ENCODE measurements at places on chromosomes 4 and X.
A peak's percentile ranks its signal among the peaks of the same experiment; 100 is the strongest.

DNA sequence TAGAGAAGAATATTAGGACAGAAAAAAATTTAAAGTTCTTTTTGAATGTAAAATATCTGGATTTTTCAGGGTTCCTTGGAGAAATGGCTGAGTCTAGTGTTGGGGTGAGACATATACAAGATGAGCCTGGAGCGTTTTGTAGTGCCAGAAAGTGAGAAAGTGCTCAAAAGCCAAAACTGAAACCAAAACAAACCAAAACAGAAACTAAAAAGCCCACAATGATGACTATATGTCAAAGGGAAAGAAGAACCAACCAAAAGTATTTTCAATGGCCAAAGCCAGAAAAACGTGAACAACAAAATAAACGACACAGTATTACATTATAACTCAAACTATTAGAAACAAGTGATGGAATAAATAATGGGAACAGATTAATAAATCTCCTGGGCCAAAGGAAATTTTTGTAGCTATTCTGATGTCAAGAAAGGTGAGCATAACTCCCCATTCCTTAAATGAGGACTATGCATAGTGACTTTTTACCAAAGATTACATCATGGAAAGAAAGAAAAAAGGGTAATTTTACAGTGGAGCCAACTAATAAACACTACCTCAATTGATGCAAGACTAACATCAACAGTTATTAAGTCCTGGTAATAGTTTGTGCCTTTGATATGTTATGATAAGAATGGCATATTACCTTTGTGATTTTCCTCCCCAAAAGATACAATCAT is 1137.6 kb downstream of the C4orf33 start:
- DNase-seq: no peak

GRCh38 chr4:112142182-112142581 is 3.1 kb upstream of the FAM241A start:
- DNase-seq: no peak

DNA sequence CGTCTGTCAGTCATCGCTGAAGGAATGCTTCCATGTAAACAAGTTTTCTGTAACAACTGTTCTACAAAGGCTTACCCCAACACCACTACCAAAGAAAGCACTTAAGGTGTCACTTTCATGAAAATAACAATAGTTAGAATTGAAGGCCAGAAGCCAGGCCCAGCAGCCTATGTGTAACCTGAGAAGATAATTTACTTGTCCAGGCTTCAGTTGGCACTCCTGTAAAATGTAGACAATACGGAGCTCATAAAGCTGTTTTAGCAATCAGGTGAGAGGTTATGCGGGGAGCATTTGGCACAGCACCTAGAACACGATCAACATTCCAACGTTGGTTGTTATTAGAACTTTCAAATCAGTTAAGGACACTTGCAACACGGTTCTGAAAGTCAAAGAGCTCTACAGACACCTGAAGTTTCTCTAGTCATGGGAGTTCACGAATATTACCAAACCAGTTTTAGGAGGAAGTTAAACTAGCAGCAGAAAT is 15.7 kb downstream of the ADGRA3 start:
- no peak for DNase-seq

DNA sequence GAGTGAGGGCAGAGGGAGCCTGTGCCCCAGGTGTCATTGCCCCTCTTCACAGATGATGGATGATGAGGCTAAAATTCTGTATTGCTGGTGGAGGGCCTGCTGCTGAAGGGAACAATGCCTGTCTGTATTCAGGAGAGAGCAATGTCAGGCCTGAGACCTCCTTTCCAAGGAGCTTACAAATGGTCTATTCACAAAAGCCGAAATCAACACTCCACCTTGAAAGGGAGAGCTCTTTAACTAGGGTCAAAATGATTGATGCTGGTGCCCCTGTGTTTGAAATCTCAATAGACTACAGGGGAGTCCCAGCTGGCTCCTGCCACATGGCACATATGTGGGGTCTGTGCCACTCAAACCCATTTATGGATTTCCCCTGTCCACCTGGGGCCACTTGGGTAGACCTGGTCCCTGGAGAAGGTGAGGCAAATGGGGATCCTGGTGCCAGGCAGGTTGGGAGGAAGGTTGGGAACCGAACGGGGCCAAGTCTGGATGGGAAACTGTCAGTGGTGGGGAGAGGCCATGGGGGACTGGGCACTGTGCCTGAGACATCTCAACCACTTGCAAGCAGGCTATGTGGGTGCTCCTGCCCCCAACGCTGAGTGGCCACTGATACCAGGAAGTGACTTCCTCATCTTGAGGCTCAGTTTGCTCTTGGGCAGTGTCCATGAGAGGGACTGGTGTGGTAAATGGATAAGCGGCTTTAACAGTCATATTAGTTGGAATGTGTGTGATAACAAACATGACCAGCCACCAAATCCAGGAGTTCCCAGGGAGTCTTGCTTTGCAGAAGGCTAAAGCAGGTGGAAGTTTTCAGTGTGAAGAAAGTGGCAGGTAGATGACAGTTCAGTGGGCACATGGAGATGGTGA is 223.8 kb upstream of the PSAPL1 start:
- no peak for DNase-seq

DNA sequence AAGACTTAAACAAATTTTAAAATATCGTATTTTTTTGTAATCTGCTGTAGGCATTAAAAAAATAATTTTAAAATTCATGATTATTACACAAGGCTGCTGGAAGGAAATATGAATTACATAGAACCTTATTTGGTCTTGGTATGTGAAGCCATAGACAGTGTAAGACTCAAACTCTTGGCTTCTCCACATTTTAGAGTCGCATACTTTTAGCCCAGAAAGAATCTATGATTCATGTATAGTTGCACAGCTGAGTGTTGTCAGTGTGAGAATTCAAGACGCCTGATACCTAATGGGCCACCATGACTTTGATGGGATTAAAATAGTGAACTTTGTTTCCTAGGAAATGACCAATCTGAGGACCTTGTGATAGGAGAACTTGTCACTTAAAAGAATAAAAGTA is 1.4 kb downstream of the INTU start:
- no peak for DNase-seq

- DNase-seq: no peak
Measured at GRCh38 chrX:78496483-78496882, 162.6 kb downstream of the RTL3 start.

DNA sequence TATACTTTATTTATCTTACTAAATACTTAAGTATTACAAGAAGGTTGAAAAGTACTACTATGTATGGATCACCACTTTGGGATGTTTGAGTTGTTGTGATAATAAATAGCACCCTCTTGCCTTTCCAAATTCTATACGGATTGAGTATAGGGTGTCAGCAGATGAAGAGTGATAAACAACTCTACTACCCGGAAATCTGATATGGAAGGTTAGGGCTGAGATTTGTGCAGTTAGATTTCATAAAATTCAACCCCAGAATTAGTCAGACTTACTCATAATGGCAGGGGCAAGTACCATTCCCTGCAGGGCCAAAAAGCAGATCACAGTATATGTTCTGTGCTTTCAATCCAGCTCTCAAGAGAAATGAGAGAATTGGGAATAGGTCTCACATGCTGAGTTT is 1008.9 kb upstream of the PCDH7 start:
- DNase-seq: no peak

- no peak for DNase-seq
Measured at GRCh38 chrX:49956313-49956712, 33.9 kb downstream of the CLCN5 start.

GRCh38 chr4:174056959-174057358 is 226.5 kb downstream of the FBXO8 start:
- no peak for DNase-seq

DNA sequence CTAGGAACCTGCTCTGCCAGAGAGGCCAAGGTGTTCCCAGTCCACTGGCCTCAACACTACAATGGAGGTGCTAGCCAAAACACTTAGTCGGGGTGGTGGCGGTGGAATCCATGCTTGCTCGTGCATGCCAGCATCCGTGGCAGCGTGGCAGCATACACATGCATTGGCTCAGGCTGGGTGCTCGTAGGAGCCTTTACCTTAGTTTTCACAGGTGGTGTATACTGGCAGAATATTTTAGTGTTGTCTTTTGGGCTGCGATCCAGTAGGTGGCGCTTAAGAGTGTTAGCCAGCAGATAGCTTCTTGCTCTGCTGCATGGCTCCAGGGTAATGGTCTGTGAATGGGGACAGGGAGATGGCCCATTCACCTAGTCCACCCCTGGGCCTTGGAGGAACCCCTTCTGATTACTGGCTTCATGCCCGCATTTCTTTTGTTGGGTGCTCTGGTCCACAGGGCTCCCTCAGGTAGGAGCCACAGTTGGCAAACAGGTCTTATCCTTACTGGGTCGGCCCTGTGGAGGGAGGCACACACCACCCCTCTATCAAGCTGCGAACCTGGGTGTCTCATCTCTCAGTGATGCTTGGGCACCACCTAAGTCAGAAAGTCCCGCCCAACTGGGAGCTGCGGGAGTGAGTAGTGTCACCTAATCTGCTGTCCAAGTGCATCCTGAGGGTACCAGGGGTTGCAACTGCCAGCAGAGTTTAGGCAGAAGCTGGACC is 40.0 kb downstream of the RIPPLY1 start:
- no peak for DNase-seq

- no peak for DNase-seq
Measured at GRCh38 chrX:38570396-38570795, 9.1 kb downstream of the TSPAN7 start.

- no peak for DNase-seq
Measured at GRCh38 chr4:118741301-118741855, 56.2 kb downstream of the METTL14 start.

DNA sequence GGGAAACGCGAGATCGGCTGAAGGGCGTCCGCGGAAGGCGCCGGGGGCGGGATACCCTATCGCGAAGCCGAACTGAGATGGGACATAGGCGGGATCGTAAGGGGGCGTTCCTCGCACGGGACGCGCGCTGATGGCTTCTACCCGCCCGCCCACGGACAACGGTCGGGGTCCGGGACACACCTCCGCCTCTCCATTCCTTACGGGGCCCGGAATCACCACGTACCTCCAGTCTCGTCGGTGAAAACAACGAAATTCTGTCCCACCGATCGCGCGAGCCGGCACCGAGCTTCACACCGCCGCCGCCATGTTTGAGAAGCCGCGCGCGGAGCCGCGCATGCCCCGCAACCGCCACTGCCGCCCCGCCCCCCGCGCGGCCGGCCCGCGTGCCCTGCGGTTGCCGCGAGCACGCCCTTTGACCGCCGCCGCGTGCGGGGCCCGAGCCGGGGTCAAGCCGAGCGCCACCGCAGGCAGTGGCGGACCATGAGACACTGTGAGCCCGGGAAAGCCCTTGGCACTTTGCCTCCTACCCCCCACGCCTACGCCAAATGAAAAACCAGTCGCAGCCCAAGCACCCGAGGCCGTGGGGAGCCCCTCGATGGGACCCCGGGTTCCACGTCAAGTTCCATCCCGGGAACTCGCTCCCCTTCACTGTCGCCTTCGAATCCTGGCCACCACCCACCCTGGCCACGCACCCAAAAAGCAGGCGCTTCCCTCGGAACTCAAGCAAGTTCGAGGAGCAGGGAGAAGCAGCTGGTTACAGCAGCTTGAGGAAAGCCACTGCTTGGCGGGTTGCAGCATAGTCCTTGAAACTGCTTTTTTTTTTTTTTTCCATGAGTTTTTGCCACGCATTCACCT is at the start of gene SCML2:
SCML2 (minus strand) TSS at position 320 of the 855 bp plus-strand sequence. CDS start 20,617 bp downstream, outside the sequence.
- peak; percentile 2 for DNase-seq

DNA sequence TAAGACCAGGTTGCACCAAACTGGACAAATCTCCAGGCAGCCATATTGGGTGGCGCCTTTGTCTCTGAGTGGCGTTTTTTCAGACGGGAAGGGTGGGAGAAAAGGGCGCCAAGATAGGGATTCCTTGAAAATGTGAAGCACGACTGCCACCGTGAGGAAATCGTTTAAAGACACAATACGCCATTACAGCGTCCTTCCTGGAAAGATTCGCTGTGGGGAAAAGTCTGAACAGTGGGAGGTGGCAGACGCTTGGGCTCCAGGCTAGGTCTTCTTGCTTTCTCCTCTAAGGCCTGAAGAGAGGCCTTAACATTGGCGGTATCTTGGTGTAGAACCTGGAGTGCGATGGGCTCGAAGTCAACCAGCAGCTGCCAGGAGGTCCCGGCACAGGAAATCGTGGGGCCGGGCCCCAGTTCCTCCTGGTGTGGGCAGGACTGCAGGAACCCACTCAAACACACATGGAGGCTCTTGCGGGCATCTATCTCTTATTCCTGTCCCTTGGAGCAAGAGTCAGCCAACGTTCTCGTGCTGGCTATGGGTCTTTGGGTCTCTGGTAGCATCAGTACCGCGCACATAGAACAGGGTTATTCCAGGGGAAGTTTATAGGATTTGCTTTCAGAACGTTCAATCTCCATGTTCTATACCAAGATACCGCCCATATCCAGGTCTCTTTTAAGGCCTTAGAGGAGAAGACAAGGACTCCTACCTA is 208.8 kb downstream of the OR13H1 start:
- peak; percentile 79 for DNase-seq

DNA sequence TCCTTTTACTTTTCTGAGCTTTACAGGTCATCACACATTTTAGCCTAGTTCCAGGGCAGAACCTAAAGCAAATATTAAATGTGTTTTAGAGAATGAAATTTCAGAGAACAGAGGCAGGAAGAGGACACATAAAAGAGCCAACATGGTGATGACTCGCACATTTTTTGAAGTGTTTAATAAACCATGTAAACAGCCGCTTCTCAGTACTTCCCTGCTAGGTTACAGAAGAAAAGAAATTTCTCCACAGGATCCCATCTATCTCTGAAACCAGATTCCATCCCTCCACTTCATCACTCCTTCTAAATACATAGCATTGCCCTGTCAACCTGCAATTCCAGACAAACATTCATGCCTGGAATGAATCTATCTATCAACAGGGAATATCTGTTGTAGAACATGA is 949.5 kb upstream of the PCDH7 start:
- DNase-seq: no peak

- DNase-seq: no peak
Measured at GRCh38 chr4:182786991-182787390, 130.2 kb downstream of the DCTD start.

DNA sequence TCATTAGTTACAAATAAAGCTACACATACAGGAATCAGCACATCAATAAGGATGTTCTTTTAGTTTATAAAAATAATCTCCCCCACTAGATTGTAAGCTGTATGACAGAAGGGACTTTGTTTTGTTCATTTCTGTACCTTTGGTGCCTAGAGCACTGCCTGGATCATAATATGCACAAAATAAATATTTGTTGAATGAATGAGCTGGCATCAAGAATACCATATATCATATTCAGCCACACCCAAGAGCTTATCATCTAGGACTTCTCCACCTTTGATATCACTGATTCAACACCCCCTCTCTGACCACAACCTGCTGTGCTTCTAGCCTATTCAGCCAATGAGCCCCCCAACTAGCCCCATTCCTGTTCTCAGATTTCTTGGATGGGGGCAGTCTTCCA is 10.6 kb downstream of the SYTL4 start:
- DNase-seq: no peak

- DNase-seq: peak; percentile 65
Measured at GRCh38 chr4:158768555-158769174, at the start of gene FNIP2. Gene FNIP2 (plus strand): TSS chr4:158769026. CDS start chr4:158769213, 187 bp downstream.
